NCI-H1105 treated with DMSO at 0.1 percent for 48 hours (cell line): ENCODE measurements at places on chromosomes 12 and 14.

- DNase-seq, result no peak
These were observed 2.2 kb downstream of the ZFP36L1 start for GRCh38 chr14:68790644-68791077.

- DNase-seq, result no peak
These were observed 84.9 kb downstream of the WSCD2 start for GRCh38 chr12:108213871-108214445.

GRCh38 chr12:108048686-108049085 lies 80.4 kb upstream of the WSCD2 start:
- no peak for DNase-seq

DNA sequence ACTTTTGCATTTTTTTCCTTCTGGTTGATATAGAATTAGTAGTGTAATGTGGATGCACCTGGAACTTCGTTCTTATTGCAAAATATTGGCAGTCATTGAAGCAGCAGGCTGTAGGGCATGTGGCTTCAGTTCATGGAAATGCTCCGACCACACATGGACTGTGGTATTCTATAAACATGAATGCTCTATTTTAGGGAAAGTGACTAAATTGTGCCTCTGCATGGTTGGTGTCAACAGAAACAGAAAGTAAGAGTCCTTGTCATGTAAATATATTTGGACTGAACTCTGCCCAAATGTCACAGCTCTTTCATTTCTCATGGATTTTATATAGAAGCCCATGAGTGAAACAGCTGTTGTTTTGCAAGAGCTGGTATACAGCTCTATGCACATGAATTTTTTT lies 917.0 kb downstream of the LRFN5 start:
- no peak for DNase-seq

GRCh38 chr14:89331398-89331797 lies 85.6 kb downstream of the FOXN3 start:
- DNase-seq, result no peak

- DNase-seq, result no peak
These were observed 25.1 kb downstream of the CDK17 start for GRCh38 chr12:96375170-96375569.

DNA sequence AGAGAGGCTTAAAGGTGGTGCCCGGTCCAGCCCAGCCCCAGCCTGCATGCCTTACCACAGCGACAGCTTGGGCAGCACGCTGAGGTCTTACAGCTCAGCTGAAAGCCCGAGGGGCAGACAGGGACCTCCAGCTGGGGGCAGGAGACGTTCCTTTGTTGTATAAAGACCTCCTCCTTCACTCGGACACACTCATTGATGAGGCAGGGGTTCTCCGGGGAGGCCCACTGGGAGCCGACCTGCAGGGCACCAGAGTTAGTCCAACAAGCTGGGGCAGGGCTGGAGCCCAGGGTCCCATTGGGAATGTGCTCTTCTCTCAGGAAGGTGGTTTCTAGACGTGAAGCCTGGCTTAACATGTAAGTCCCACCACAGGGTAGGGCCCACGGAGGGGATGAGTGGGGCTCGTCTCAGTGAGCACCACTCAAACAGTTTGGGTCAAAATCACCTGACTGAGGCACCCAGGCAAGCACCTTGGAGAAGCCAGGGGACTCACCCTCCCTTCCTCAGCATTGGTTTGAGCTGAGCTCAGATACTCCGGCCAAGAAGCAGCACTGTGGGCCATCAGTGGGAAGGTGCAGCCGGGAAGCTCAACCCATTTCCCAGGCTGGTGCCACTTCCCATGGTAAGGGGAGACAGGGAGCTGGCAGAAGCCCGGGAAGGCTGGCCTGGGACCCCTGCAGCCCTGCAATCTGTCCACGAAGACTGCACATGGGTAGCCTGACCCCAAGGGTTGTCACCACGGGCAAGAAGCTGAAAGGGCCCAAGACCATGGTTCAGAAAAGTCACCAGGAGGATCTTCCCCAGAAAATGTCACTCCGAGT lies 24.3 kb upstream of the ANO2 start:
- no peak for DNase-seq

GRCh38 chr14:80208461-80208860 lies 2.8 kb downstream of the DIO2 start:
- DNase-seq, result no peak

DNA sequence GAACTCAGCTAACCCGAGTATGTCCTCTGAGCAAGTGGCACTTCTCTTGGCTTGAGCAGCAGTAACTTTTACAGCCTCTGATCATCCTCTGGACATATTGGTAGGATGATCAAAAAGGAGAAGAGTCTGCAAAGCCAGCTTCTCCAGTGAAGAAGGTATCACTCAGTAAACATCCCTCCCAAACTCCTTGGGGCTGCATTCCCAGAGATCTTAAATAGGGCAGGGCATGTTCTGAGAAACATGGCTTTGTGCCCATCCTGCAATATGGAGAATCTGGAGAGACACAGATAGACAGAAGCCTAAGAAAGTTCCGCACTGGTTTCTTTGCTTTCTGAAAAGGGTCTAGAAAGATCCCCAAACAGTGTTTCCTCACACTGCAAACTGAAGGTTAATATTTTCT lies 65.4 kb downstream of the RBM19 start:
- no peak for DNase-seq

- no peak for DNase-seq
These were observed 466.3 kb upstream of the ATP2B1 start for GRCh38 chr12:90174956-90175355.

DNA sequence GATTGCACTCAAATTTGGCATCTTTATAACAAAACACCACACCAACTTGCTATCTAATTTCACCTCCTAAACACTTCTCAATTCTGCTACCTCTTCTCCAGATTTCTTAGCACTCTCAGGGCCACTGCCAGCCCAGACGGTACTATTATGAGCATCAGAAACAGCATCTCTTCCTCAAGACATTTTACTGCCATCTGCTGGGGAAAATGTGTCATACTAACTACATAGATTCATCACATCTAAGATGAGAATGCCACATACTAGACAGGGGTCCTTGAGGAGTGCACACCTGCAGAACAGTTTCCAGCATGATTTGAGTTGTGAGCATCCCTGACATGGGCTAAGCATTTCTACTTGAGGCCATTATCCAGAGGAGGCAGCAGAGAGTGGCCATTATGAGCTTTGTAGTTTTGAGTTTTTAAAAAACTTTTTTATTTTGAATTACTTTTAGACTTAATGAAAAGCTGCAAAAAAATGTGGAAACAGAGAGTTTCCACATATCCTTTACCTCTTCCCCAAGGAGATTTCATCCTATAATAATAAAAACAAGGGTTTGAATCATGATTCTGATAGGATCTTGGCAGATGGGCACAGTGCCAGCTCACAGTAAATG lies 15.1 kb upstream of the GRIP1 start:
- peak; percentile 77 for DNase-seq

GRCh38 chr12:15563663-15564062 lies 225.5 kb downstream of the EPS8 start:
- no peak for DNase-seq

- no peak for DNase-seq
These were observed 90.2 kb downstream of the NTN4 start for GRCh38 chr12:95700316-95700785.

DNA sequence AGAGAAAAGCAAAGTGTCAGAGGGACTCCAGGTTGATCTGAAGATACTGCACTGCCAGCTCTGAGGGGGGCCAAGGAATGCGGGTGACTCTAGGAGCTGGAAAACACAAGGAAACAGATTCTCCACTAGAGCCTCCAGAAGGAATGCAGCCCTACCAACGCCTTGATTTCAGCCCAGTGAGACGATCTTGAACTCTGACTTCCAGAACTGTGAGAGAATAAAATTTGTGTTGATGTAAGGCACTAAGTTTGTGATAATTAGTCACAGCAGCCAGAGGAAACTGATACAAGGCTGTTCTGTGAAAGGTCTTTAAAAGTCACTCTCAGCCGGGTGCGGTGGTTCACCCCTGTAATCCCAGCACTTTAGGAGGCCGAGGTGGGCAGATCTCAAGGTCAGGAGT lies 34.2 kb downstream of the CKAP4 start:
- no peak for DNase-seq

DNA sequence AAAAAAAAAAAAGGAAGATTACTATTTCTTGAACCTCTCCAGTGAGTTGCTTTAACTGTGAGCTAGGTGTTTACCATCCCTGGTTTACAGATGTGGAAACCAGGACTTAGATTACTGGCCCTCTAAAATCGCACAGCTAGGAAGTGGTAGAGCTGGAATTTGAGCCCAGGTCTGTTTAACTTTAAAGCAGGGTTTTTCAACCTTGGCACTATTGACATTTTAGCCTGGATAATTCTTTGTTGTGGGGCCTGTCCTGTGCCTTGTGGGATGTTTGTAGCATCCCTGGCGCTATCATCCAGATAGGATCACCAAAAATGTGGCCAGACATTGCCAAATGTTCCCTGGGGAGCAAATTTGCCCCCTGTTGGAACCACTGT lies 28.5 kb upstream of the SMOC1 start:
- no peak for DNase-seq

GRCh38 chr14:100102156-100102785 lies 37.0 kb downstream of the EVL start:
- no peak for DNase-seq

GRCh38 chr12:87074781-87075180 lies 818.6 kb upstream of the MGAT4C start:
- DNase-seq, result no peak

- no peak for DNase-seq
These were observed 39.3 kb upstream of the AMN start for GRCh38 chr14:102883089-102883541.

GRCh38 chr14:76259029-76259735 lies 107.5 kb downstream of the GPATCH2L start:
- DNase-seq, result no peak

DNA sequence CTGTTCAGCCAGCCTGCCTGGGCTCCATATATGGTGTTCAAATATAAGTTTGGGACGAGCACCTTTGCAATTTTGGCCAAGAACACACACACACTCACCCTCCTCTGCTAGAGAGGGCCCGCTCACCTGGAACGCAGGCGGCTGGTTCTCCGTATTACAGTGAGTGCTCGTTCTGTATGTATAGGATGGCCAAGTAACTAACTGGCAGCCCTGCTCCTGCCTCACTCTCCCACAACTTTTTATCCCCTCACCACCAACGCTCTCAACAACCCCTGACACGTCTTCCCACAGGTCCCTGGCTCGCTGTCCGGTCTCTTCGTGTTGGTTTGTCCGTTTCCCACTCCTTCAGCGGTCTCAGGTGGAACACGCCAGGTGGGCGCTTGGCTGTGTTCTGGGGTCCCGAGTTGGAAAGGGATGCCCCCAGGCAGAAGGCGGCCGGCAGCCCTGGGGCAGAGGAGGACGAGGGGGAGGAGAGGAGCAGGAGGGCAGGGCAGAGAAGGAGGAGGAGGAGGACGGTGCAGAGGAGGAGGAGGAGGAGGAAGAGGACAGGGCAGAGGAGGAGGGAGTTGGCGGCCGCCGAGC lies 398 bp upstream of the MSRB3 start:
- no peak for DNase-seq

DNA sequence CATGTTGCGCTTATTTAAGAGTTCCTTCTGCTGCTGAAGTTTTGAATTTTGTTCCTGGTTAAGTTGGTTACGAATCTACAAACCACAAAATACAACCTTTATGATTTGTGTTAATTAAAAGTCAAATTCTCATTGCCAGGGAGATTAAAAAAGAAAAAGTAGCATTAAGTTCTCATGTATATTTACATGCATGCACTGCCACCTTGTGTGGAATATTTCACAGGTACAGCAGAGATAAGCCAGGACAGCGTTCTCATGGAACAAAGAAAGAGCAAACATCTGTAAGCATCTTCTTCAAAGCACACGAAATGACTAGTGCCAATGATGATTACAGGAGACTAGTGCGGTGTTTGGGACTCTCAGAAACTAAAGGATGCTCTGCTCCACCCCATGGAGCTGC lies 34.2 kb downstream of the ZFYVE21 start:
- no peak for DNase-seq

DNA sequence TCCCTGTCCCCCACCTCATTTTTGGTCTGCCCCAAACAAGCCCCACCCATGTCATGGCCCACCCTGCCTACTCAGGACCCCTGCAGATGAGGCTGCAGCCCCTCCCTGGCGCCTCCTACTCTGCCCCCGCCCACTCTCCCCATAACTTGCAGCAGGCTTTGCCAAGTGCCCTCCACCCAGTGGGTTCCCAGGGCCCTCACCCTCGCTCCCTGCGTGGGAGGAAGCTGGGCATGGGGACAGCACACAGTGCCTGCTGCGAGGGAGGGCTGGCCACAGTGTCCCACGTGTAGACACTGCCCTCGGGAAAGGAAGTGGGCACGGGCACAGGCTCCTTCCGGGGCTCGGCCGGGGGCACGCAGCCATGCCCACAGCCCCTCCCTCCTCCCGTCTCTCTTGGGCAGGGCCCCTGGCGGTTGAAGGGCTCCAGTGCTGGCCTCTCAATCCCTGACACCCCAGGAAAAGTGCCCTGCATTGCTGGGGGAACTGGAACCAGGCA lies 9.4 kb downstream of the AKT1 start:
- DNase-seq, result no peak

DNA sequence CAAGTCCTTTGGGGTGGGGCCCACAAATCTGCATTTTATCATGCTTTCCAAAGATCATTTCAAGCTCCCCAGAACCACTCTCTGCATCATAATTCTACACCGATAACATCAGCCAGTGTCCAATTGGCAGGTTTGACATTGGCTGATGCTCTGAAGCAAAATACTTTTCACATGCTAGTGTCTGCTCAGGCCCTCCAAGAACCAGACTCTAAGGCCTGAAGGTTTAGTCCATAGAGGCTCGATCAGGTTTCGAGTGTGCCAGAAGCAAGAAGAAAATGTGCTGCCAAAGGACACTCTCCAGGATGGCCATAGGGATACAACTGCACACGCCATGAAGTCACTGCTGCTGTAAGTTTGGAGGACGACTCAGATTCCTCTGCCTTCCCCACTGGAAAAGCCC lies 280.3 kb downstream of the KSR2 start:
- DNase-seq, result no peak

GRCh38 chr14:67426161-67426560 lies 14.2 kb upstream of the PLEK2 start:
- no peak for DNase-seq

- no peak for DNase-seq
These were observed 1145.2 kb downstream of the AACS start for GRCh38 chr12:126210448-126210847.

- no peak for DNase-seq
These were observed 82.4 kb downstream of the DIO3 start for GRCh38 chr14:101643651-101644050.

- DNase-seq, result no peak
These were observed 479.1 kb downstream of the ATP23 start for GRCh38 chr12:58420503-58420902.
